ENCODE measurements at places on chromosomes 12 and 14.
A peak's percentile ranks its signal among the peaks of the same experiment; 100 is the strongest.

DNA sequence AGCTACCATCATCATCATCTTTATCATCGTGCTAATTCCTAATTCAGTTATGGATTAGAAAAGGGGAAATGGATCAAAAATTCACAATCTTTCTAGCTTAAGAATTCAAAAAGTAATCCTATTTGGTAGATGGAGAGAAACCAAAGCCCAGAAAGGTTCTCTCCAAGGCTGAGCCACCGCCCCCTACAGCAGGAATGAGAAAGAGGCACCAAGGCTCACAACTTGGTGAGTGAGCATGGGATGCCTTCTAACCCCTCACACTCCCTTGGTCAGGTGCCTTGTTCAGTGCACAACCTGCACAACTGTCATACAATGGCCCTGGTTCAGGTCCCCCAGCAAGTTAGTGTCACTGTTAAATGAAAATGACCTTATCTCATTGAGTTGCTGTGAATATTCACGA lies 171.5 kb downstream of the ANO2 start:
- no peak for DNase-seq

- no peak for DNase-seq
Measured at GRCh38 chr14:61524211-61524806, 171.0 kb upstream of the HIF1A start.

DNA sequence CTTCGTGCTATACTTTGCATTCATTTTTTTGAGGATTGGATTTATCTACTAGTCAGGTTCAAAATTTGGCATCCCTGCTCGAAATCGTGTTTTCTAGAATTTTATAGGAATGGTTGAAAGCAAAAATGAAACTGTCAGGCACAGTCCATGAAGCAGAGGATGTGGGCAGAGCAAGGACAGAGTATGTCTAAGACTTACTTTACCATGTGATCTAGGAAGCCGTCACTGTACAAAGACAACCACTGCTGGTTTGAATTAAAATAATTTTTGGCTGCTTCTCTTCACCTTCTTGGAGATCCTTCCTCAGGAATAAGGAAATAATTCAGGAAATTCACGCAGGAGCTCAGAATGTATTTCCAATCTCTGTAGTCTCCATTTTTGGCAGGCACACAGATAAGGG lies 31.6 kb upstream of the SGPP1 start:
- no peak for DNase-seq

DNA sequence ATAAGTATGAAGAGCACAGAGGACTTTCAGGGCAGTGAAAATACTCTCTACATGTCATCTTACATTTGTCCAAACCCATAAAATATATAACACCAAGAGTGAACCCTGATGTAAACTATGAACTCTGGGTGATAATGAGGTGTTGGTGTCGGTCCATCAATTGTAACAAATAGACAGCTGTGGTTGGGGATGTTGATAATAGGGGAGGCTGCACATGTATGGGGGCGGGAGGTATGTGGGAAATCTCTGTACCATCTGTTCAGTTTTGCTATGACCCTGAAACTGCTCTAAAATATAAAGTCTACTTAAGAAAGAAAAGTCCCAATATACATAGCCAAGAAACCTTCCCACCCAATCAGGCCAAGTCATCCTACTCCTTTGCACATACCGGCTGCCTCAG lies 88.5 kb downstream of the GPR135 start:
- DNase-seq = no peak

- DNase-seq = no peak
Measured at GRCh38 chr12:442235-442884, 17.4 kb upstream of the B4GALNT3 start.

- DNase-seq = no peak
Measured at GRCh38 chr14:75479770-75480600, 42.3 kb upstream of the BATF start.

DNA sequence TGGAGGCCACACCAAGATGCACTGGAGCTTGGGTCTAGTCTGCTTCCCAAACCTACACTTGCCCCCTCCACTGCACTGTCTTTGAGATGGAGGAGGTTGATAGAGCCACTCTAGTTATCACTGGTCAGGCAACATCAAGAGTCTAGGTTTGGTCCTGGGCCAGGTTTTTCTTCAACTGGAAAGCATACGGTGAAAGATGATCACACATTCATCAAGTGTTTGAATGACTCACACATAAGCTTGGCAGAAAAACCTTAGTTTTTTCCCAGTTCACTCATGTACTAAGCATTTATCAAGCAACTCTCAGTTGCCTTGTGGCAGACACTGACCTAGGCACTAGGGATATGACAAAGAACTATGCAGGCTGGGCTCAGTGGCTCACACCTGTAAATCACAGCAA lies 84.5 kb downstream of the PLEKHG3 start:
- DNase-seq = no peak

DNA sequence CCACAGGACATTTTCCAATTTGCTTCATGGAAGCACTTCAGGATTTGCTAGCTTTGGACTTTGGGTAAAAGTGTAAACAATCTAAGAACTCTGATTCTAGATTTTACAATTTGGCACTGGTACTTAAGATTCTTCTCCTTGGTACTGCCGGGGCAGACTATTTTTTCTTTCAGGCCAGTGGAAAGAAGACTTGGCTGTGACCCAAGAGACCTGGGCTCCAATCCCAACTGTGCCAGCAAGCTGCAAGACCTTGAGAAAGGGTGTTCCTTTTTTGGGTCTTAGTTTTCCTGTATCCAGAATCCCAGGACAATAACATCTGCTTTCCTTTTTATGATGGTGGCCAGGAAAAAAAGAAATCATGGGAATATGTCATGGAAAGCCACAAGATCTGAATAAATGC lies 148.1 kb upstream of the CRY1 start:
- no peak for DNase-seq

DNA sequence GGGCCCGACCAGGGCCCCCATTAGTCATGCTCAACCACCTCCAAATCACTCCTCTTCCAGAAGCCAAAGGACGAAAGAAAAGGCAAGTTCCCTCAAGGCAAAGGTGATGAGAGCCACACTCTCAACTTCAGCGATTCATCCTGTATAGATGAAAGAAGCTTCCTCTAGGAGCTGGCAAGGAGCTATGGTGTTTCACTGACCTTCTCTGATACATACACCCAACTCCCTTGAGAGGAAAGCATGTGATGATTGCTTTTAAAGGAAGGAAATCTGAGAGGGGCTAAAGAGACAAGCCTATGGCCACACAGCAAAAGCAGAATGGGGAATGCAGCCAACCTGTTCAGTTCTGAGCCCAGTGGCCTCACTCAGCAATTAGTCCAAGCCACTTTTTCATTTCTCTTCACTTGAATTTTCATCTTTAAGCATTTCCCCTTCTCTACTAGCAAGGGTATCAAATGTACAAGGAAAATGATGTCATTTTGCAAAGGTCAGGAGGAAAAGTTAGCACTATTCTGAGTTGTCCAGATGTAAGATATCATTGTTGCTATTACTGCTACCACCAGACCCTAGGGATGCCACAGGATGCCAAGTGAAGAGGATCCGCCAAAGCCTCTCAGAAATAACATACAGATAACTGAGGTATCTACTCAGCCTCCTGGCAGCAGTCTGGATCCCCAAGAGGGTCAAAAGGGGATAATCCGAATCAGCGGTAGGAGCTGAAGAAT lies 82.5 kb downstream of the MAP3K9 start:
- no peak for DNase-seq

DNA sequence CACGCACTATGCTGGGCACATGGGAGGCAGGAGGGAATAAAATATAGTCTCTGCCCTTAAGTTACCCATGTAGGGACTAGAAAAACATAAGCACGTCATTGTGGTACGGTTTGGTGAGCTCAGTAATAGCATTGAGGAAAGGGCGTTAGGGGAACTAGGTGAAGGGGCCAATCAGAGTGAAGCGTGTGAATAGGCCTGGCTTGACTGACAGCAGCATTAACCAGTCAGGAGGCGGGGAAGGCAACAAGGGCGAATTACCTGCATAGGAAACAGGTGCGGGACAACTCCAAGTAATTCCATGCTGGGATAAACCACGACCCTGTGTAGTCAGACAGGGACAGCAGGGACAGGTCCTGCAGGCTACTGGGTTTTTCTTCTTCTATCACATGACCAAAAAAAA lies 107.7 kb downstream of the UNC79 start:
- no peak for DNase-seq

DNA sequence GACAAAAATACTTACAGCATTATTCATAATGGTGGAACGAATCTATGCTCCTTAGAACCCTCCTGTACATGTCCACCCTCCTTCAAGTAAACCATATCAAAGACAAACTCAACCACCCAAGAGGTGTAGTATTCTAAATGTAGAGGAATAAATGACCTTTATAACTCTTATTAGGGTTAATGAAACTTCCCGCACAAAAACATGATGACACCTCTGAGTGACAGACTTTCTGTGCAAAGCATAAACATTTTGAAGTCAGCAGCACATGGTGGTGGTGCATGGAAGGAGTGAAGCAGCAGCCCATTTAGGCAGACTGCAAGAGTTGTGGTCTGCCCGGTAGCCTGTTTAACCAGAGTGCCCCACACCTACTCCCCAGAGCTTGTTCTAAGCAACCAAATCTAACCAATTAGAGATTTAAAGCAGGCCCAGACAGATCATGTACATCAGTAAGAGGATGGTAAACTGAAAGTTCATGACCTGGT lies 615 bp upstream of the ASB8 start:
- DNase-seq = no peak

GRCh38 chr12:89470741-89471509 lies 53.7 kb downstream of the GALNT4 start:
- DNase-seq = no peak

- no peak for DNase-seq
Measured at GRCh38 chr14:74019408-74020137, 424 bp downstream of the BBOF1 start.

- no peak for DNase-seq
Measured at GRCh38 chr12:25071366-25071765, 122.5 kb upstream of the BCAT1 start.

DNA sequence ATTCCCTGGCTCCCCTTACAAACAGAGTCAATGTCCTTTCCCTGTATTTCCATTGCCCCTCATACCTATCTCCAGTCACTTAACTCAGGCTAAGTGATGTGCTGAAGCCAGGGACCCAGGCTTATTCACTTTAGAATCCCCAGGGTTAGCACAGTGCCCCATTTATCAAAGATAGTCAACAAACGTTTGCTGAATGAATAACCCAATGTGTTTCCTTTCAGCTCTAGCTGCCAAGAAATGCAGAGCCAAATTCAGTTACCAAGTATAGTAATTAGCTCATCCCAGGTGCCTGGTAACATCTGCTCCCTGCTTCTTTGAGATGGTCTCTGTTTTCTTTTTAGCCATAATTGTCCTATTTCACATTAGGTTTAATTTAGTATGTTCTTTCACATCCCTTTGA lies 189.5 kb downstream of the PHLDA1 start:
- no peak for DNase-seq

- DNase-seq = no peak
Measured at GRCh38 chr14:59711080-59711479, 134.5 kb upstream of the CCDC175 start.

GRCh38 chr12:113174461-113175384 lies 10.6 kb downstream of the DDX54 start:
- DNase-seq = peak; percentile 66

DNA sequence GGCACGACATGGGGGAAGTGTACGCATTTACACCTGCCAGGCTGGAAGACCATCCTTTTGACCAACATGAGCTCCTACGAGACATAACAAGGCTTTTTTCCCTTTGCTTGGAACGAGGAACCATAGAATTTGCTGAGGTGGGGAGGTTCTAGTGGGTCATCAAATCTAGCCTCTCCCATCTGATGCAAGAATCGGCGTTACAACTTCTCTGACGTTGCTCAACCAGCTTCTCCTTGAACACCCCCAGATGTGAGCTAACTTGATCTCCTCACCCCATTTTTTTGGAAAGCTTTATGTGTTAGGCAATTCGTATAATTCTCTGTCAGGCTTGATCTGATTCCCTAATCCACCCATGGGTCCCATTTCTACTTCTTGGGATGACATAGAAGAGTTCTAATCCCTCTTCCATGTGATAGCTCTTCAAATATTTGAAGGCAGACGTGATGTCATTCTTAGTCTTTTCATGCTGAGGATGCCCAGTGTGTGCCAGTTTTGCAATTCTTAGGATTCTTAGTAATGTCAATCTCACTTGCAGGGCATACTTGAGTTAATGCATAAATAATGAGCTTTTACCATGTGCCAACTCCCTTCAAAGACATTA lies 163.6 kb upstream of the PARP11 start:
- DNase-seq = no peak

- no peak for DNase-seq
Measured at GRCh38 chr12:131363393-131363792, 347.5 kb upstream of the SFSWAP start.

GRCh38 chr12:108803428-108804105 lies 53.8 kb downstream of the SSH1 start:
- DNase-seq = peak; percentile 53

DNA sequence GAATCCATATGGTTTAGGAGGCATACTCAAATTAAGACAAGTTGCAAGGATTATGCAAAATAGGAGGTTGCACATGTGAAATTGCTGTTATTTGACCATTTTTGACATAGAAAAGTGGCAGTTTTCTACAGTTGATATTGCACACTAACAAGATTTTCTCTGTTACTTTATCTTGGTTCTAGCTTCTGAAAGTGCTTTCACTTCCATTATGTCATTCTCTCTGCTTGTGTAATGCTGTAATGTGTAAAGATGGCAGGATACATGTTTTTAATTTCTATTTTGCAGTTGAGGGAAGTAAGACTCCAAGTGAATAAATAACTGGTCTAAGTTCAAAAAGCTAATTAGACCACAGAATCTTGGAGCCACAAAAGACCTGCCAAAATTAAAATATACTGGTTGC lies 60.6 kb downstream of the MYRFL start:
- no peak for DNase-seq

DNA sequence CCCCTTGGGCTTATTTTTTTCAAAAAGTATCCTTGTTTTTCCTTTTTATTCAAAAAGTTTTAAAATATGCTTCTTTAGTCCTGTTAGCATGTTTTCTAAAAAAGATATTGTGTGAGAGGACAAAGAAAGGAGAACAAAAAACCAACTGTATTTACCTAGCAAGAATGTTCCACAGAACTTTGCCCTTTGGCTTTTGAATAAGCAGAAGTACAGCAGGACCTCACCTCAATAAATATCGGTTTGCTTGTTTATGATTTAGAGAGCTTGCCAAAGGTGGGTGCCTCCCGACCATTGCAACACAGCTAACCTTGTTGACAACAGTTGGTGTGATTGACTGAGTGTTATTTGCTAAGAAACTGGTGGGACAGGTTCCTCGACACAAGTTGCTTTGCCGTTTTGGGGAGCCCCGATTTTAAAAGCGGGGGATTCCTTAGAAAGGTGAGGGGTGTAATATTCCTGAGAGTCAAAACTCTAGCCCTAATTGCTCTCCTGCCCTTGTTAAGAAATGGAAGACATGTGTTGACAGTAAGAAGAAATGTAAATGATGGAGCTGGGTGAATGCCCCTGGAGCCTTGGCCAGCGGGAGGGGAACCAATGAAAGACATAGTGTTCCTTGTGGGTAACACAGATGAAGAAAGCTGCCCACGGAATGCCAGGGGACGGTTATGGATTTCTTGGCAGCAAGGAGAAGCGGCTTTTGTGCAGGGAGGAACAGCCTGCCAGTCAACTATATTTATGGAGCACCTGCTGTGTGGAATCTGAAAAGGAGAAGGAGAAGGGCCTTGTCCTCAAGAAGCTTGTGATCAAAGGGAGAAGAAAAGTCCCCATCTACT lies 13.7 kb downstream of the MYBPC1 start:
- DNase-seq = no peak
